NCI-H460 (cell line): ENCODE measurements at places on chromosomes 2 and 18.
A peak's percentile ranks its signal among the peaks of the same experiment; 100 is the strongest.

GRCh38 chr2:172998547-172999272 lies 76.9 kb upstream of the MAP3K20 start:
- no peak for DNase-seq

DNA sequence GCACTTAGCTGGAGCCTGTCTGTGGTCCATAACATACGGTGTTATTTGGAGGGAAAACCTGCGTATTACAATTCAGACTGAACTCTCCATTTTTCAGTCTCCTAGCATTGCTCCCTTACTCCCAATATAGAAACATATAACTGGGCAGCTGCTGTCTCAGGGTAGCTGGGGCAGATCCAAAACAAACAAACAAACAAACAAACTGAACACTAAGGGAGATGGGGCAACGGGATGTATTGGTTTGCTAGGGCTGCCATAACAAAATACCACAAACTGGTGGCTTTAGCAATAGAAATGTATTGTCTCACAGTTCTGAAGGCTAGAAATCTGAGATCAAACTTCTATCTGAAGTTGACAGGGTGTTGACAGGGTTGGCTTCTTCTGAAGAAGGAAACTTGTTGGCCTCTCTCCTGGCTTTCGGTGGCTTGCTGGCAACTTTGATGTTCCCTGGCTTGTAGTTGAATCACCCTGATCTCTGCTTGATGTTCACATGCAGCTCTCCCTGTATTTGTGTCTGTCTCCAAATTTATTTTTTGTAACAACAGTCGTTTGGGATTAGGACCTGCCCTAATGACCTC lies 329.3 kb upstream of the ZNF804A start:
- DNase-seq = peak; percentile 11

DNA sequence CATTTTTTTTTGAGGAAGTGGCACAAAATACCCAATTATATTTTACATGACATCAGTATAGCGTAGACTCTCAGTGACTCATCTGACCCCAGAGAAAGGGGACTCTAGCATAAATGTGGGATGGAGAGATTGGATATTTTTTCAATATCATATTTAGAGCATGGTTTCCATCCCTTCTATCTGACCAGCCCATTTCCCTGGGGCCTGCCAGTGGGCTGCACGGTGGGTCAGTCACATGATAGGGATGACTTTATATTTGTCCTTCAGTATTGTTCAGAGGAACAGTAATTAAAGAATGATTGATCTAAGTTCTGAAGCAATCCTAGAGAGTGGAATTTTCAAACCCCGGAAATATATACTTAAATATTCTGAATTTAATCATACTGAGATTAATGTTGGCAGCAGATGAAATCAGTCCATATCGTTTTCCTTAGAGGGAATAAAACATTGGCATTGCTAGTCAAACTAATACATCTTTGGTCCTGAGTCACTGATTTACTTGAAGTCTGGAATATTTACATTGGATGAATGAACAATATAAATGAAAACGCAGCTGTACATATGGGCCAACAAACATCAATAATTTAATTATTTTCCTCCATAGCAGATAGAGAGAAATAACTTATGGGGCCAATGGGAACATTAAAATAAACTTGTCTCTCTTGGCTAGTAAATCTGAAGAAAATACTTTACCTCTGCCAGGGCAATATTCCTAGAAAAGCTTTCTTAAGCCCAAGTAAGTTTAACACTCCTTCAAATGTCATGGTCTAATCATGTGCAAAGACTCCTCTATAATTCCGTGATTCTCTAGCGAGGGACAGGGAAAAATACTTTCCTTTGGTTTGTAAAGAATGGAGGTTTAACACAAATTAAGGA lies 563.6 kb upstream of the PKDCC start:
- no peak for DNase-seq

DNA sequence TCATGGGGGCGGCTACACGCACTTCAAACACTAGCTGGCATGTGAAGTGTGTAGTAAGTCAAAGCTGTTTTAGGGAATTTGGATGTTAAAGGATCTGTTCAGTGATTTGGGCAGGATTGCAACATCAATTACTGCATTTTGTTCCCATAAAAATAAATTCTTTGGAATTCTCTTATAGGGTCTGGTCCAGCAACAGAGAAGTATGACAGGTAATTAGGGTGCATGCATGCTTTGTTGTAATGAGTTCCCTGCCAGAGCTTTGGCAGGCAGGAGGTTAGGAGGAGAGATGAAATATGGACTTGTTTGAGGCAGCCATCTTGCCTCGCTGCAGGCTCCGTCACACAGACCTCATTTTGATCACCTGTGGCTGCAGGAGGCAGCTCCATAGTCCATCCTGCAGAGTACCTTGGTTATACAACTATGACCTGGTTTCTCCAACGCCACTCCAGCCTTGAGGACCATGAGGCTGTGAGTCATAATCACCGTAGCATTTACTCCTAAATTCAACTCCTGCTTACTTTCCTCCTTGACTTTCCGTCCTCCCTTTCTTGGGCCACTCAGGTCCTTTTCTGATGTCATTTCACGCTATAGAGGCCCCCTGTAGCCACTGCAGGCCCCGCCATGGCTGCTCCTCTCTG lies 26.5 kb upstream of the EML4 start:
- no peak for DNase-seq

DNA sequence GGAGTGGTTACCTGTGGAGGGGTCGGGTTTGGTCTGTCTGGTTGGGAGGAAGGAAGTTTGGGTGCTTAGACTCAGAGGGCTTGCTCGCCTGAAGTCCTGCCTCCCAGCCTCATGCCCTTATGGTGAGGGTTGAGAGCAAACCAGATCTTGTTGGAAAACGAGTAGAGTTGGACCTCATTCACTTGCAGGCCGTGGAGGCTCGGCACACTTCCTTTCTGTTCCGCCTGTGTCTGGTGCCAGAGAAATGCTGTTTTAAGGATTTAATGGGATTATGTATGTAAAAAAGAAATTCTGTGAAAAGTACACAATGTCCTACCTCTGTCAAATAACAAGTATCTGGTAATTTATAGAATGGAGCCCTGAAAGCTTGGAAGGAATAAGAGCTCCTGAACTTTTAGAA lies 29.6 kb downstream of the GATA6 start:
- DNase-seq = no peak

GRCh38 chr2:9673914-9674481 lies 43.2 kb upstream of the YWHAQ start:
- DNase-seq = no peak

DNA sequence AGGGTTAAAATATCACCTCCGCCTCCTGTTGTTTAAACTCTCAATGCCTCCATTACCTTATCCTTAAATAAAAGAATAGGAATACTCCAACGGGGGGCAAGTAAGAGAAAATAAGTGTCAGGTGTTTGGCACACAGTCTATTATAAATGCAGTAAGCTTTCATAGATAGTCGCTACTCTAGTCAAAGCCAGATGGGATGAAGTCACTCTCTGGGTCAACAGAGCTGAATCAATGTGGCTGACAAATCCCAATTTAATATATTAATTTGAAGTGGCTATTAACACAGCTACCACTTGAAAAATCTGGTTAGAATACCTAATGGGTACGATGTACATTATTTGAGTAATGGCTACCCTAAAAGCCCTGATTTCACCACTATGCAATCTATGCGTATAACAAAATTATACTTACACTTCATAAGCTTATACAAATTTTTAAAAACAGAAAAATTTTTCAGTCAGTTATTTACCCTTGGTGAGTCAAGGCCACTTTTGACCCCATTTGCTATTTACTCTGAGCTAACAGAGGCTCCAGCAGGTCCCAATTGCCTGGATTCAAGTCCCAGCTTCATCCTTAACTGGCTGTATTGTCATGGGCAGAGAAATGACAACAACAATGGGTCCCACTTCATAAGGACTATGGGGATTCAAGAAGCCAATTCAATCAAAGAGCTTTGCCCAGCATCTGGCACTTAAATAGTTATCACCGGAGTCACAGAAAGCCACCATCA lies 167.5 kb upstream of the PID1 start:
- no peak for DNase-seq

DNA sequence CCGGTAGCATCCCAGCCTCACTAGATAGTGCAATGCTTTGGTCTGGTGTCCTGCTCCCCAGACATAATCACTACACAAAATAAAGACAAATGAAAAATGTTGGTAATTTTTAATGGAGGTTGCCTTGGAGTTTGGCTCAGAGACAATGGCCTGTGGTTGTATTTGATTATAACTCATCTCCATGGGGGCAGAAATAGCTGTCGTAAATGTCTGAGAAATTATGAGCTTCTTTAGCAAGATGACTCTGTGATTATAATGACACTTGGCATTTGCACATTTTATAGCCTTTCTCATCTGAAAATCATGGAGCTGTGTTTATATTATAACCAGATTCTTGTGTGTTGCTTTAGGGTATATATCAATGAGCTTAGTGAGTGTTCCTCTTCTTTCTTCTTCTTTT lies 1779.7 kb upstream of the CELF4 start:
- no peak for DNase-seq

GRCh38 chr2:228516019-228516418 lies 334.5 kb upstream of the SPHKAP start:
- no peak for DNase-seq

DNA sequence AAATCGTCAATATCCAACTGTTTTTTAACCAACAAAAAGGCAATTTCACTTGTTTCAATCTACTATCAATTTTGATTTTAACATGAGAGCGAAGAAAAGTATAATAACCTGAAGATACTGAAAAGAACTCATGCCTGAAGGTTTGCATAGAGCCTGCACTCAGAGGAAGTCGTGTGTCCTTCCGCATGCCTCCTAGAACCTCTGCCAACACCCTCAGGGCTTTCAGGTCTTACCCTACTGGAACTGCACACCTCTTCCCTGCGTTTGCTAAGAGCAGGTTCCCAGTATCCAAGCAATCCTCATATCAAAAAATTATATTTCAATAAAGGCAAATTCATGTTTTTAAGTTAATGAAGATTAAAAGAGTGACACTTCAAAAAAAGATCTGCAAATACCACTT lies 74.7 kb downstream of the PIAS2 start:
- no peak for DNase-seq

GRCh38 chr2:218727502-218728165 lies 17.0 kb downstream of the TTLL4 start:
- peak; percentile 15 for DNase-seq

DNA sequence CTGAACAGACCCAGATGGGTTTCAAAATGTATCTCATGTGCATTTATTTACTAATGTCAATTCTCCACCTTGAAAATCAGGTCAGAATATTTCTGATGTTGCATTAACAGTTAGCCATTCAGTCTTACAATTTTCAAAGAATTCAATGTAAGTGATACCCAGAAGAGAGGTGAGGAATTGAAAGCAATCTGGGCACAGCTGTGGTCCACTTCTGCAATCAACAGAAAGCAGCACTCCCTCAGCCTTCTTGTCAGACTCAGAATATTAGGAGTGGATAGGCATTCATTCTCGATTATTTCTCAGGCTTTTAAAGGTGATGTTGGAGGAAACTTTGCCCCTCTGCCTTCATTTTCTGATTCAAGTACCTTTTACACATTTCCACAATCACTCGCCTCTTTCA lies 15.7 kb downstream of the CCL20 start:
- no peak for DNase-seq

- DNase-seq = no peak
These were observed 651.1 kb downstream of the TDRD15 start for GRCh38 chr2:21774691-21775368.

GRCh38 chr2:161418715-161419637 lies 2.9 kb downstream of the TBR1 start:
- DNase-seq = no peak

- DNase-seq = no peak
These were observed 40.2 kb downstream of the MRPL33 start for GRCh38 chr2:27811768-27812167.

DNA sequence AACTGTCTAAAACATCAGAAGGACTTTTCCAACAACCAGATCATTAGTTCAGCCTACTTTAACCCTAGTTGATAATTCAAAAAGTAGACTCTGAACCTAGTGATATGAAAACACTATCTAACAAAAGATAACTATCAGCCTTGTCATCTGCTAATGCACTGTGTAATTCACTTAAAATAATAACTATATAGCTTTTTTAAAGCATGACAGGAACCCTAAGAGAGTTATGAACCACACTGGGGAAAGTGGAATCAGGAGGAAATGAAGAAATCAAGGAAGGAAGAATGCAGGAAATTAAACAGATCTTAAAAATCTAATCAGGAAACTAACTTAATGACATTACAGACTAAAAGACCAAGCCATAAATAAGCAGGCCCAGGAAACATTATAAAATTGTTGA lies 9.0 kb downstream of the B4GALT6 start:
- DNase-seq = no peak

- no peak for DNase-seq
These were observed 77.5 kb upstream of the MYL1 start for GRCh38 chr2:210392469-210392881.

DNA sequence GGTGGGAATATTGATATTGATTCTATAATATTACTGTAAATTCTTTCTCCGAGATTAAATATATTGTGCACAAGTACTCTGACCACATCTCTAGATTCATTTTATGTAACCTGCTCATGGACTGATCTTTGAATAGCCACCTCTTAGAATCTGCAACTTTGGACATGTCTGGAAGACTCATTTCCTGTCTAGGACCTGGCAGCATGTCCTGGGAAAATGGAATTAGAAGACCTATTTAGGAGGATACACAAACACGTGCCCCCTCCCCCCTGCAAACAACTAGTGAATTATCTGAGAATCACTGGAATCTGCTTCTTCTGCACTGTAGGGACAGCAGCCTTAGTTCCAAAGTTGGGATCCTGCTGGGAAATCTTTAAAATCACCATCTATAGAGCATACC lies 94.1 kb downstream of the UBE2E3 start:
- no peak for DNase-seq
